ENCODE measurements at places on chromosomes 5 and 9.

DNA sequence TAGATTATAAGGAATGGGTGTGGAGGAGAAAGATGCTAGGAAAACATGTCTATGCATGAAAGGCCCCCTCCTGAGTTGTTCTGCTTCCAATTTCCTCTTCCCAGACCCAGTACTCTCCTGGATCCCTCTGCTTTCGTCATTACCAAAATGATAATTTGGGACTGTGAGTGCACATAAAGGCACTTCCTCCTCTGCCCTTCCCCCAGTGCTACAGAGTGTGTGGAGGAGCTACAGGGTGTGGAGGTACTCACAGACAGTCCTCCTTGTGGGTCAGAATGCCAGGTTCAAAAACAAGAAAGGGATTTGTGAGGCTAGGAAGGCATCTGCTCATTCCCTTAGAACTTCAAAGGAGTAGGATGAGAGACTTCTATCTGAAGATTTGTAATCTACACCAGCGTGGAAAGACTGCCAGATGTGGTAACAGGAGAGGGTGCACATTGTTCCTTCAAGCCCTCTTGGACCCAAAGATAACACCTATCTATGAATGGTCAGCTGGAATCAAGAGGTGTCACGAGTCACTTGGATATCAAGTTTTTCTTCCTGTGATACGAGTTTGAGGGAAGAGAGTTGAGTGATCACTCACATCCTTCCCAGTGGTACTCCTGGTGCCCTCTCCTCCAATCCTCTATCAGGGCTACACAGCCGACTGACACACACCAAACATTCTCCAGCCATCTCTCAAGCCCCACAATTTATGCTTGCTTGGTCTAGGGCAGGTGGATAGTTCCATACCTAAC lies 201.1 kb downstream of the EPB41L4A start:
- no peak for DNase-seq

- no peak for DNase-seq
Measured at GRCh38 chr9:28650327-28650726, 1077.0 kb upstream of the C9orf72 start.

- DNase-seq, result no peak
Measured at GRCh38 chr9:92668746-92669526, 995 bp downstream of the IPPK start.

GRCh38 chr9:14043483-14043882 lies 270.5 kb downstream of the NFIB start:
- no peak for DNase-seq

- DNase-seq, result no peak
Measured at GRCh38 chr5:157554179-157555036, 21.2 kb downstream of the ADAM19 start.

DNA sequence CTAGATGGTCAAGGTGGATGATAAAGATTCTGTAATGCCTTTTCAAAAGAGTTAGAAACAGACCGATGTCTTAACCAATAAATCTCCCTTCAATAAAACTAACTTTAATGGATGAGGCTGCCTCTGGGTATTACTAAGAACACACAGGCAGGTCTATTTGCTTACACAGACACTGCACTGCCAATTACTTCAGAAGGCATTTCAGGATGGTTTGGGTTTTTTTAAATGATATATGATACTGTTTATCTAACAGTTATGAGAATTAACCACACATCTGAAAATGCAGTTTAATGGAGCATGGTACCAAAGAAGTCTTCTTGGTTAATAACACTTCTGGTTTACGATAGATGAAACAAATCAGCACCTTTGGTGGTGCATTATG lies 367.9 kb upstream of the GRAMD2B start:
- DNase-seq, result no peak

GRCh38 chr5:135129307-135129706 lies 95.3 kb upstream of the PITX1 start:
- DNase-seq, result no peak

DNA sequence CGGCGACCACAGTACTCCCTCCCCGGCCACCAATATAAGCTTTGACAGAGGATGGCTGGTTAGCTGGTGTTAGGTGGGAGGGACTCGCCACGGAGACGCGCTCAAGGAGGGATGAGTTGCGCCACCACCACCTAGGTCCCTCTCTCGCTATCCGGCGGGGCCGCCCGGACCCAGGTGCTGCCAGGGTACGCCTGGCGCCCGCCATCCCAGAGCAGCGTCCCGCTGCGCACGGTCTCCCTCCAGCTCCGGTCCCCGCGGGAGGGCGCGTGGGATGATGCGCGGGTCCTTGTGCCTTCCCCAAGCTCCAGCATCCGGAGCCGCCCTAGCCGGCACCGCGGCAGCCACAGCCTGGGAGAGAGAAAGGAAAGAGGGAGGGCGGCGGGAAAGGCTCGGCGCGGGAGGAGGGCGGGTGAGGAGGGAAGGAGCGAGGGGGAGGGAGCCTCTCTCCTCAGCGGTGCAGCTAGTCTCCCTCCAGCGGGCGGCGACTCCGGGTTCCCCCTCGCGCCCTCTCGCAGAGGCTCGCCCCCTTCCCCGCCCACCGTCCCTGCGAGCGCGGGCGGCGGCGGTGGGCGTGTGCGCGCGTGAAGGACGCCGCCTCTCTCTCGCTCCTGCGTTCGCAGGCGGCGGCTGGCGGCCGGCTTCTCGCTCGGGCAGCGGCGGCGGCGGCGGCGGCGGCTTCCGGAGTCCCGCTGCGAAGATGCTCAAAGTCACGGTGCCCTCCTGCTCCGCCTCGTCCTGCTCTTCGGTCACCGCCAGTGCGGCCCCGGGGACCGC lies at the start of gene CAMK4:
Gene CAMK4 (plus strand): TSS at position 598 of the 774 bp plus-strand sequence. CDS start 100 bp downstream, at position 698.
- peak; percentile 75 for DNase-seq

DNA sequence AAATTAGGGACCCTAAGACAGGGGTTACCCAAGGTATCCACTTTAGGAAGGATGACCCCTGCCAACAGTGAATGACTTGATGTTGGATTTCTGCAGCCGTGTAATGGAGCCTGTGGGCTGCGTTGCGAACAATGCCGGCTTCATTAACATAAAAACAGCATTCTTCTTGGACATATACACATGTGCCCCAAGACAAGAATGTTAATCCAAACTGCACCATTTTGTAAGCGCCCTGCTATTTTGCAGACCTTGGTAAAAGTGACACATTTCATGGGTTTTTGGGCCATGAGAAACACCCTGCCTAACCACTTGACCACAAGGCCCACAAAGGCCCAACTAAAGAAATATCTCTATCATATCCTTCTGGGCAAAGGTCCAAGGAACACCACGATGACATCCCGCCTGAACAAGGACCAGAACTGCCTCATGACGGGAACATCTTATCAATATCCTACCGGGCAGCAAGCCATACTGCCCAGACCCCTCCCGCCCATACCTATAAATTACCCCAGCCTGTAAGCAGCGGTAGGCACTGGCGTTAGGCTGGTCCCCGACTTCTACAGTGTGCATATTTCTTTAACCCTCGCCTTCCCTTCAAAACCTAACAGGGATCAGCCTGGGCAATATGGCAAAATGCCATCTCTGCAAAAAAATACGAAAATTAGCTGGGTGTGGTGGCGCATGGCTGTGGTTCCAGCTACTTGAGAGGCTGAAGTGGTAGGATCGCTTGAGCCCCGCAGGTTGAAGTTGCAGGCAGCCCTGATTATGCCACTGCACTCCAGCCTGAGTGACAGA lies 9.7 kb upstream of the PDCD1LG2 start:
- DNase-seq, result no peak

DNA sequence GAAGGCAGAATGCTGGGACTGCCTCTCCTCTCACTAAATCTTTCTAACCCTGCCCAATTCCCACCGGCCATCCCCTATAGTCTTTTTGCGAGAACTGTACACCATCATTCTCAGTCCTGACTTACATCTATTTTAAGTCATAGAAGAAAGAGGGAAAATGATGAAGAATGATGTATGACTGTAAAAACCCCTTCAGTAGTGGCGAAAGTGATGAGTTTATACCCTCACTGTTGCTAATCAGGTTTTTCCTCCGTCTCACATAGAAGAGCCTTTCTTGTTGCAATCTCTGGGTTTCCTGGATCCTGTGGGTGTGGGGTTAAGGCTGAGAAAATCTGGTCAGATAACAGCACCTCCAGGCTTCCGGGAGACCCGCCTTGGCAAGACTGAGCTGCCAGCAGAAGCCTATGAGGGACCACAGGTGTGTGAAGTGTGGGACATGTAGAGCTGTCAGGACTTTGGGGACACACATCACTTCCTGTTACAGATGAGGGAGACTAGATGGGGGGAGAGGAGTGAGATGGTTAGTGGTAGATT lies 147.1 kb upstream of the SLC12A2 start:
- no peak for DNase-seq

DNA sequence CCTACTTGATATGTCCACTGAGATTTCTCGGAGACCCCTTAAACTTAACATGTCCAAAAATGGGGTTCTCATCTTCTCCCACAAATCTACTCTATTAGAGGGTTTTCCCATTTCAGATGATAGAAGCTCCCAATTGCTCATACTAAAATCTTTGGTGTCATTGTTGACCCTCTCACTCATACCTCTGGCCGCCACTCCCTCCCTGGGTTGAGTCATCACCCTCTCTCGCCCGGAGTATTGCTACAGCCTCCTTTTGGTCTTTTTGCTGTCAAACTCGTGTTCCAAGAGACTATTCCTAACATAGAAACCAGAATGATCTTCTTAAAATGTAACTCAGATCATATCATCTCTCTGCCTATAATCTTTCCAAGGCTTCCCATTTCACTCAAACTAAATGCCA lies 91.0 kb upstream of the GNAQ start:
- no peak for DNase-seq

DNA sequence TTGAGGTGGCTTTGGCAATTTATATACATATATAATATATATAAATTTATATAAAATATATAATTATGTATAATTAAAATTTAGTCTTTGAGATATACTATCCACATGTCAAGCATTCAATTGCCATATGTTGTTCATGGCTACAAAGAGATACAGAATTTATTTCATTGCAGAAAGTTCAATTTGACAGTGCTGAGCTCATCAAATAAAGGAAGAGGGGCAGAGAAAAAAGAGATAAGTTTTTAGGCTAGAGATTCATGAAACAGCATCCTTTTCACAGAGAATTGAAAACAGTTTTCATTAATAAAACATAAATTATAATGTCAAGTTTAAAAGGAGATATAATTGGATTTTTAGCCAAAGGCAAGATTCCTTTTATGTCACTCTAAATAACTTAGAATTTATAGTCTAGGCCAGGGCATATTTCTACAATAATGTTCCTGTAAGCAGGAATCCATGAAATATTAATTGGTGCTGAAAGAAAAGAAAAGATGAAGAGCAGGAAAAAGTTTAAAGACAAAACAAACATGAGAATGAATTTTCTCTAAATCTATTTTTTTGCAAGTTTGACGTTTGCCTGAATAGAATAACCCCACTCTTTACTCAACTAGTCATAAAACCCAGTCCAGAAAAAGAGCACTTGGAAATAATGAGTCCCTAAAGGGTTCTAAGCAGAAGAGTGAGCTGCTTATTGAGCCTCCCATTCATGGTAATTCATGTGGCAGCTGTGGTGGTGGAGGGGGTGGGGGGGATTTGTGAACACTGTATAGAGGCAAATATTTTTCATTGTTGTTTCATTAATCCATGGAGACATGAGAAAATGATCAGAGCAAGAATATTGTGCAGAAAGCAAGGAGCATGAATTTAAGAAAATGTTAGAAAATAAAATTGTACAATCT lies 1279.5 kb downstream of the CDH12 start:
- no peak for DNase-seq

GRCh38 chr5:5347442-5347841 lies 75.0 kb upstream of the ICE1 start:
- no peak for DNase-seq

Data from effector memory CD4-positive, alpha-beta T cell (primary cell).